ENCODE measurements at places on chromosomes 5 and 9.

- DNase-seq: no peak
These were observed 634.9 kb upstream of the ZNF608 start for GRCh38 chr5:125381290-125381689.

GRCh38 chr5:128764601-128765310 is 200.5 kb upstream of the SLC27A6 start:
- DNase-seq: no peak

DNA sequence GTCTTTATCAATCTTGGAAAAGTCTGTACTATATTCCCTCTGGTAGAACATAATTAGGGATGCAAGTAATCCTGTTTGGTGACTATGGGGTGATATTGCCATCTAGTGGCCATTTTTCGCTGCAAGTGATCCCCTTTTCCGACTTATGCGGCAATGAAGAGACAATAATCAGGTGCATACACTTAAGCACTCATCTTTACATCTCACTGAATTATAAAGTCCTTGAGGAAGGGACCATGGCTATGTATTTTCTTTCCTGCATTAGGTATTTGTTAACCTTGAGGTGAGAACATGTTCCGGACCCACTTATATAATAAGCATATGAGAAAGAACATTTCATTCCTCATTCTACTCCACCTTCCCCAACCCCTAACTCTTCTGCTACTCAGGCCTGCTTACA is 19.6 kb upstream of the LIX1 start:
- DNase-seq: peak; percentile 82

- no peak for DNase-seq
These were observed 206.9 kb downstream of the CRB2 start for GRCh38 chr9:123562844-123563346.

- DNase-seq: no peak
These were observed 38.6 kb upstream of the TDRD7 start for GRCh38 chr9:97373331-97373730.

DNA sequence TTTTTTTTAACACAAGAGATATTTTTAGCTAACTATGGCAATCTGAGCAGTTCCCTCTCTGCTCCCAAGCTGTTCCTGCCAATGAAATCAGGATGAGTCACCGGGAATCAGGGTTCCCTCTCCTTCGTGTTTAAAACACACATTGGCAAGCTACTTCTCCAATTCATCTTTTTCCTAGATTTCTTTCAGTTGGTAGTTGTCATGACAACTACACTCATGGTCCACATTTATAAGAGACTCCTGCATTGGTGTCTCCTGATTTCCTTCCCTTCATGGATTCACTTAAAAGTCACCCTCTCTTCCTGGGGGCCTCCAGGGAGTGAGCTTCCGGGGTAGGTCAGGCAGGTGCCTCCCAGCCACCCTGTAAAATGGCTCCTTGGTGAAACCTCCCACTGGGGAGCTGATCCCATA is 72.3 kb upstream of the NIPAL4 start:
- DNase-seq: no peak

GRCh38 chr5:127192836-127193338 is 97.7 kb upstream of the MEGF10 start:
- DNase-seq: no peak

Data from hematopoietic multipotent progenitor cell treated with erythropoietin and hydrocortisone succinate and interleukin-3 and kit ligand, for 17 days (in vitro differentiated cells).